Sciatic nerve (tissue), 2 donors: ENCODE measurements at places on chromosomes 13 and 19.
A peak's percentile ranks its signal among the peaks of the same experiment; 100 is the strongest.

GRCh38 chr19:17965370-17966128 lies 1.4 kb upstream of the KCNN1 start:
- no peak for DNase-seq

DNA sequence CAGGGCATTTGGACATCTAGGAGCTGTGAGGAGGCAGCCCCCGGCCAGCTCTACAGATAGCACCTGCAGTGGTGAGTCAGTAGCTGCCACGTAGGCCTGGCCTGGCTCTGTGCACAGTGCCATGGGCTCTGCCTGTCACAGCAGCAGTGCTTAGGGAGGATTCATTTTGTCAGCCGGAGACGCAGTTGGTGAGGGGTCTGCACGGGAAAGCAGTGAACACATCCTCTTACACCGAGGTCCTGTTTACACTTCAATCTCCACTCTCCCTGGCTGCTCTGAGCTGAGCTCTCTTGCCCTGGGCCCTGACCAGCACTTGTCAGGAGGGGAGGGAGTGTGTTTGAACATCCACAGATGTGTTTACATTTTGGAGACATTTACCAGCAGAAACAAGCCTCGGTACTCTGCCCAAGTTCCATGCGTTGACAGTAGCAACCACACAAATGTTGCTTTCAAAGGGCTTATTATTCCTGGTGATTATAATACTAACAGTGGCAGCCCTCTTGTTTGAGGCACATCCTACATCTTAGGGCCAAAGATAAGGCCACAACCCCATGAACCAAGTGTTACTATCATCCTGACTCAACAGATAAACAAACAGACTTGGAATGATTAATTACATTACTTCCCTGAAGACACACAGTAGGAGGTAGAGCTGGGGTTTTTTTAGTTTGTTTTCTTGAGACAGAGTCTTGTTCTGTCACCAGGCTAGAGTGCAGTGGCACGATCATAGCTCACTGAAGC lies 148.9 kb downstream of the USP12 start:
- DNase-seq: no peak

DNA sequence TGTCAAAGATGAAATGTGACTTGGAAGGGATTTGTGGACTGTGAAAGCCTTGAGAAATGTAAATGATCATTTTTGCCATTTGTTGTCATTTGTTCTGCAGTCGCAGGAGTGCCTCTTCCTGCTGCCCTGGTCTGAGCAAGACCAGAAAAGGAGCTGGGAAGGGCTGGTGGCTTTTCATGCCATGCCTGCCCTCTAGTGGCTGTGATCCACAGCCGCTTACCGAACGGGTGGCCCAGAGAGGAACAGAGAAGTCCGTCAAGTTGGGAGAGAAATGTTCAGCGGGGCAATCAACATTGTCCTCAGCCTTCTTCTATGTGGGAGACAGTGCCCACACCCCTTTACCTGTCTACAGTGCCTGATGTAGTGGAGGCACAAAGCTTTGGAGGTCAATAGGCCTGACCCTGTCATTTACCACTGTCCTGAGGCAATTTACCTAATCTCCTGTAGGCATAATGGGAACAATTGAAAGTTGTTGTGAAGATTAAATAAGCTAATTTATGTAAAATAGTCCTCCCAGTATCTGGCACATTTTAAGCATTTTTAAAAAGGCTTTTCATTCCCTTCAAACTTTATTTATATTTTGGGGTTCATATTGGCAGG lies 224.5 kb downstream of the B3GLCT start:
- DNase-seq: peak; percentile 77

DNA sequence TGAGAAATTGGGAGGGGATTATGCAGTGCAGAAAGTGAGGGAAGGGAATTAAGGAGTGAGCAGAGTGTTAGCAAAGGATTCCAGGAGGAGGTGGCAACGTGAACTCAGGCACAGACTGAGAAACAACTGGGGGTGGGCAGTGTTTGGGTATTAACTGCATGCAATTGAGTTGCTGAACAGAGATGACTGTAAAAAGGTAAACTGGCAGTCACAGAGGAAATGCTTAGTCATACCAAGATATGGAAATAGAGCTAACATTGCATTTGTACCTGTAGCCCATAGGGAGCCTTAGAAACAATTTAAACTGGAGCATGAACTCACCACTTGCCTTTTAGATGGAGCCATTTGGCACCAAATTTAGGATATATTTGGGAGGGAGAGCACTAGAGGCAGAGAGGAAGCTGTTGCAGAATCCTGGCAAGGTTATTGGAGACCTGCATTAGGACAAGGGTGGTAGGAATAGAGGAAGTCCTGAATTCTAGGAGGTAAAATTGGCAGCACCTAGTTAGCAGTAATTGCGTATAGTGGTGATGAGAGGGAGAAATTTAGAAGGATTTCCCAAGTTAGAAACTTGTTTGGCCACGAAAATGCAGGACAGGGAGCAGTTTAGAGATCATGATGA lies 100.6 kb upstream of the FRY start:
- no peak for DNase-seq

GRCh38 chr19:14763497-14764145 lies 14.7 kb downstream of the ADGRE2 start:
- DNase-seq: no peak

DNA sequence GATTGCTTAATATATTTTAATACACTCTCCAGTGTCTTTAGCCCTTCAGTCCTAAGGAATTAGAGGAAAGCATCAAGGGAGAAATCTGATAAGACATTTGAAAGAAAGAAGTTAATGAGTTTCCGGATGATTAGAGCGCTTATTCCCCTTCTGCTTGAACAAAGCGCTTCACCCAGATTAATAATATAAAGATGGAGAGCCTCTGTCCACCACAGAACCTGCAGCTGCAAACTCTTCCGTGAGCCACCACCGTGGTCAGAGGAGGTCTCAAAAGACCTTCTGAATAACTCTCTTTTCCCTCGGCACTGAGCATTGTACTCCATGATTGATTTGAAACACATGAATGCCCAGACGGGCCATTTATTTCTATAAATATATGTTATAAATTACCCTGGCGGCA lies 14.2 kb upstream of the TUBGCP3 start:
- DNase-seq: no peak

DNA sequence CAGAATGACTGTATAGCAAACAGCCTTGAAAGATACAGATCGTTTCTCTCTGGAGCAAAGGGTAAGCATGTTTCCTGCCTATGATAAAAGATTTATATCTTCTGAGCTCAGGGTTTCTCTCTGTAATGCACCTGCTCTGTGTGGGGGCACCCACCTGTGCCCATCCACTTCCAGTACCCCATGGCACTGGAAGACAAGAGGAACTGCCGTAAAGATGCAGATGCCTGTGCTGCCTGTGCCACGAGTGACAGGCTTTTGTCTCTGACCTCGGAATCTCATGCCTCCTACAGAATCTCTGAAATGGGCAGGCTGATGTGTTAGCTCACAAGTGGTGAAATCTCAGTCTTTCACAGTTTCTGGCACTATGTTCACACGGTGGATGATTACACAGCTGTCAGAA lies 50.3 kb upstream of the ATP11A start:
- peak; percentile 10 for DNase-seq

DNA sequence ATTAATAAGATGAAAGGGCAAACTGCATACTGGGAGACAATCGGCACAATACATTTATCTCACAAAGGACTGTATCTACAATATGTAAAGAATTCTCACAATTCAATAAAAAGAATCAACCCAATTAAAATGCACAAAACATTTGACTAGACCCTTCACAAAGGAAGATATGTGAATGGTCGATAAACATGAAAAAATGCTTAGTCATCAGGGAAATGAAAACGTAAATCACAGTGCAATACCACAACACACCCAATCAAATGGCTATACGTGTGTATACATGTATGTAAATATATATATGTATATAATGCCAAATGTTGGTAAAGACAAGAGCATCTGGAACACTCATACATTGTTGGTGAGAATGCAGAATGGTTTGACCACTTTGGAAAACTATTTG lies 21.9 kb upstream of the RFC3 start:
- no peak for DNase-seq

DNA sequence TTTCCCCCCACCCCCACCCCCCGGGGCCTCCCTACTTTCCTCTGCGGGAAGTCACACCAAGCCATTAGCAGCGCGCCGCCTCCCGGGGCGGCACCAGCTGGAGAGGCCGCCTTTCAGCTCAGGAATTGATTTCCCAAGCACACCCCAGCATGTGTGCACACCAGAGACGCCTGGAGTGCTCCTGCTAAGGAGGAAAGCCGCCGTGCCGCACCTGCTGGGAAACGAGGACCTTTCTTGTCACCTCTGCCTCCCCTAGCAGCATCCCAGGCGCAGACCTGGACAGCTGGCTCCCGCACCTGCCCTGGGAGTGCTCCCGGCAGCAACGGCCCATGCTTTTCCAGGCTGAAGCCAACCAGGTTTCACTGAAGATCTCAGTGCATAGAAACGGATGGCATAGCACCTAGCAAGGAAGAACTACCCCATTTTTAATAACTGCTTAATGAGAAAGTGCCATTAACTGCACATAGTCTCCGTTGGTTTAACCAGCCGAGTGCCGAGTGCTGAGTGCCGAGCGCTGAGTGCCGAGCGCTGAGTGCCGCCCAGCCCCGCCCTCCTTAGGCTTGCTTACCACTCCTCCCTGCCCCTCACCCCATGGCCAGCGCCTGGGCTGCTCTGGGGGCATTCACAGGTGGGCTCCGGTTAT lies 165.0 kb downstream of the USP12 start:
- no peak for DNase-seq

DNA sequence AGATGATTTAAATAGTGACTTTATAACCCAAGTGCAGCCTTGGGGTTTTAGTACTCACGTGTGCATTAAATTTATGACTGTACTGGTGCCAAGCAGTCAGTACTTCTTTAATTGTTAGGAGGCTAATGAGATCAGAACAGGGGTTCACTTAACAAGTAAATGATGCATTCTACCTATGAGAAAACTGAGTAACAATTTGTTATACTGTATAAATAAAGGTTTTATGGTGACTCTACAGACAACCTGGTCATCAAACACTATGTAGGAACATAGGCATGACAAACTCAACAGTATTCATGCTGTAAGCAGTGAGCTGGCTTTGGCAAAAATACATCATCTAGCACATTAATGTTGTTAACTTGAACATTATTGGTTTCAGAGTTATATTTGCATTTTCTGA lies 75.6 kb downstream of the UBL3 start:
- DNase-seq: no peak

DNA sequence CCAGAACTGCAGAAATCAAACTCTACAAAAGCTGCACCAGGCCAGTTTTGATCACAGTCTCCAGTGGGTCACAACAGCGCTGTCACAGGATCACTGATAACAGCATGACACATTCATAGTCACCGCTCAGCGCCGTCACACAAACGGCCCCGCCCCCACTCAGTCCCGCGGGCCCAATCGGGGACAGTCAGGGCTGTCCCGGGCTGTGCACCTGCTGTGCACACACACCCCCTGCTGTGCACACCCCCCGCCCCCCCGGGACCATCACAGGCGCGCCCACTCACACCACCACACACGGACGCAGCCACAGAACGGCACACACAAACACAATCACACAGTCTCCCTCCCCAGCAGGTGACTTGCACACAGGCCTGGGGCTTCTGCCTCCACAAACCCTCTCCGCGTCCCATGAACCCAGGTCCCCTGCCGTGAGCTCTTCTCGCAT lies 435 bp upstream of the ZNF382 start:
- peak; percentile 65 for DNase-seq

DNA sequence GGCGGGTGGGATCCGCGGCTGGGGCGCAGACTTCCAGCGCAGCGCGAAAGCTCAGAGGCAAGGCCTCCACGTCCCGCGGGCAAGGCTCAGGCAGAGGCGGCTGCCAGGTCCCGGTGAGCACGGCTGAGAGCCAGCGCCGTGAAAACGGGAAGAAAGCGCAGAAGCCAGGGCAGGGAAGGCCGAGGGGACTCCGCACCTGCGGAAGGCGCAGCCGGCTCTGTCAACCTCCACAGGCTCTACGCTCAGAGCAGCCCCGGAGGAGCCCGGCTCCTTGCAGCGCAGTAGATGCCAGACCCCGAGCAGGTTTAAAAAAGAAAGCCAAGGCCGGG lies 131.0 kb downstream of the RNF17 start:
- DNase-seq: no peak

GRCh38 chr13:49219647-49220035 lies 497 bp upstream of the MLNR start:
- no peak for DNase-seq
